ENCODE measurements at places on chromosomes 7 and 10.

DNA sequence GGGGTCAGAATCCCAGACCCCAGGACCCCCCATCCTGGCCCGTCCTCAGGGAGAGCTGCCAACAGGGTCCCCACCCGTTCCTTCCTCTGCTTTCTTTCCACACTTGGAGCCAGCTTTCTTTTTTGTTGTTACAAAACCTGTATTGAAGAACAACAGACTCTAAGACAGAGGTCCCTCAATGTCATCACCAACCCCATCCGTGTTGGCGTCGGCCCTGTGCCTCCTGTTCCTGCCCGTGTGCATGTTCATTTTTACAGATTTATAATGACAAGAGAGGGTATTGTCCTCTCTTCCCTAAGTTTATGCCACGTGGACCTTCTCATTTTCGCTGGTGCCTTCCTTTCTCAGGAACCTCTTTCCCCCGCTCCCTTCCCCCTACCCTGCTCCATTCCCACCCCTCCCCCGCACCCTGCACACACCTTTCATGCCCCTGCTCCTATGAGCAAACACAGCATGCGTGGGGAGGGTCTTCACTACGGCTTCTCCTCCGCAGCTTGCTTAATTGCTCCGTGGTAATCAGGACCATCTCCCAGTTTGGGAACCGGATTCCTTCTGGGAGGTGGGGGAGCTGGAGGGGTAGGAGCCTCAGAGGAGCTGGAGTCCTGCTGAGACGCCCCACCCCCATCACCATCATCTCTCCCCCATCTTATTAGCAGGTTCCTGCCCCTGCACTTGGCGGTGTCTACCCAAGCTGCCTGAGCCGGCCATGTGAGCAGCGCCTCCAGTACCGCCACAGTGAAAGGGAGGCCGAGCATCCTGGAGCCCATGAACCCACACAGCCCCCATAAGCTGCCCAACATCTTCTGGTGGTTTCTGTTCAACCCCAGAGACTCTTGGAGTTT is 88.0 kb upstream of the INSIG1 start:
- no peak for DNase-seq

GRCh38 chr7:117185124-117185523 is 137.7 kb downstream of the WNT2 start:
- DNase-seq, result no peak

GRCh38 chr7:142012825-142013511 is 17.3 kb downstream of the MGAM start:
- DNase-seq, result no peak

DNA sequence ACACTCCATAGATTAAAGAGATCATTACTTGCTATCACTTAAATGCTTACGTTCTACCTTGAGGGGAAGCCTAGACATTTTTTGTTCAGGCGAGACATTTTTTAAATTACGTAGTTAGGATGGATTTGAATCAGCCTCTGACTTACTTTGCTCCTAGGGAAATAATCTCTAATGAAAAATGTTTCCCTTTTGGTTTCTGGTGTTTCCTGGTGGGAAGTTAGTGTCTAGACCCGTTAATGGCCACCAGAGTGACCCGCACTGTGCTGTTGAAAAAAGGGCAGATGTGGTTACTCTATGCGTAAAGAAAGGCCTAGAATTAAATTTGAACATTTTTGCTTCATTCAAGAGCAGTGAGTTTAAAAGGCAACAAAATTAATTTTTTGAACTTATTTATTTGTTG is 3.8 kb downstream of the ZNF365 start:
- no peak for DNase-seq

GRCh38 chr7:2934211-2934731 is 90.2 kb upstream of the GNA12 start:
- DNase-seq, result no peak

- no peak for DNase-seq
Measured at GRCh38 chr7:1934017-1934416, 263.9 kb downstream of the ELFN1 start.

DNA sequence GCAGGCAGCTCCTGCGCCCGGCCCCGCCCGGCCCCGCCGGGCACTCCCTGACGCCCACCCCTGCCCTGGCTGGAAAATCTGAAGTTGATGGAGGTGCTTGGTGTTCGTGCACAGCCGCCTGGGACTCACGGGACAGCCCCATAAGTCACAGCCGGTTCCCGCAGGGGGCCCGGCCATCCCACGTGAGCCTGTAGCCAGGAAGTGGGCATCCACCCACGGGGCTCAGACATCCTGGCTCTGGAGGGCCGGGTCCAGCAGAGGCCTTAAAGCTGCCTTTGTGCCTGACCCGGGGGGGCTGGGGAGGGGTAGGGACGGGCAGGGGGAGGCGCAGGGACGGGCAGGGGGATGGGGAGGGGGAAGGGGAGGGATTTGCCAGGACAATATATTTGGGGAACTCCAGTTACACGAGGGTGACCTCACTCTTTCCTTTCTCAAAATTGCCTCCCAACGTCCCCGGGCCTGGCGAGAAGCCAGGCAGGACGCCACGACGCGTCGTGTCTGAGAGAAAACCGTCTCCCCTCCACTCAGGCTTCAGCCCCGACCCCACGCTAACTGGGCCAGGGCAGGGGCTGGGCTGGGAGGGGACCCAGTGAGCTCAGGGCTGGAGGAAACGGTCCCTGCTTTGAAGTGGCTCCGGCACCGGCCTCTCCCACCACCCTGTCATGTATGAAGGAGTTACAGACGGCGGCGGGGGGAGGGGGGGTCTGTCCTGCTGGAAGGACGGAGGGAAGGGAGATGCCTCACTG is 82.1 kb upstream of the PDGFA start:
- peak; percentile 90 for DNase-seq

DNA sequence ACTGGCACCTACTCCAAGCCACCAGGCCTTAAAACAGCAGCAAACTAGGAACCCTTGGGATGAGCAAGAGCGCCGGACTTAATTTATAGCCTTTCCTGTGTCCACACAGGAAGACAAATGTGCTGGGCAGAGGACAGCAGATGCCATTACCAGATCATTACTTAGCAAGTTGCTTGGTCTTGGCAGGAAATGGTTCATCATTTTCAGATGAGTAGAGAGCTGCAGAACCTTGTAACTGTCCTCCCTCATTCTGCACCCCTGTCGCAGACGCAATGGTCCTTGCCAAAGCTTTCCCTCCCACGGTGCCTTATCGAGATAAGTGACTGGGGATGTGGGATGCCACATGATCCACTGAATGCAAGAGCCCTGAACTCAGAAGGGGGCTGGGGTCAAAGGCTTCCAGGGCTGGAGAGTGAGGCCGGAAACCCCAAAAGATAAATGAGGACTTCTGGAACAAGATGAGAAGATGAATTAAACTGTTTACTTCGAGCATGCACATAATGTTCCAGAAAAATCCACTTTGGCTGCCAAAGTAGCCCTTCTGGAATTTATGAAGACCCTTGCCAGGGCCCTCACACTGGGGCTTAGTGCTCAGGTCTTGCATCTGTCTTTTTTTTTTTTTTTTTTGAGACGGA is 145.6 kb upstream of the ZNF32 start:
- no peak for DNase-seq

DNA sequence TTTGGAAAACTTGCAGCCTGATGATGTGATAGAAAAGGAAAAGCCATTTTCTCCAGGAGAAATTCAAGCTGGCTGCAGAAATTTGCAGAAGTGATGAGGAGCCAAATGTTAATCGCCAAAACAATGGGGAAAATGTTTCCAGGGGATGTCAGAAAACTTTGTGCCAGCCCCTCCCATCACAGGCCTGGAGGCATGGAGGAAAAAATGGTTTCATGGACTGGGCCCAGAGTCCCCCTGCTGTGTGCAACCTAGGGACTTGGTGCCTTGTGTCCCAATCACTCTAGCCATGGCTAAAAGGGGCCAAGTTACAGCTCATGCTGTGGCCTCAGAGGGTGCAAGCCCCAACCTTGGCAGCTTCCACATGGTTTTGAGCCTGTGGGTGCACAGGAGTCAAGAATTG is 41.0 kb downstream of the ADD3 start:
- no peak for DNase-seq

GRCh38 chr7:122691569-122692235 is 7.2 kb downstream of the RNF133 start:
- no peak for DNase-seq

DNA sequence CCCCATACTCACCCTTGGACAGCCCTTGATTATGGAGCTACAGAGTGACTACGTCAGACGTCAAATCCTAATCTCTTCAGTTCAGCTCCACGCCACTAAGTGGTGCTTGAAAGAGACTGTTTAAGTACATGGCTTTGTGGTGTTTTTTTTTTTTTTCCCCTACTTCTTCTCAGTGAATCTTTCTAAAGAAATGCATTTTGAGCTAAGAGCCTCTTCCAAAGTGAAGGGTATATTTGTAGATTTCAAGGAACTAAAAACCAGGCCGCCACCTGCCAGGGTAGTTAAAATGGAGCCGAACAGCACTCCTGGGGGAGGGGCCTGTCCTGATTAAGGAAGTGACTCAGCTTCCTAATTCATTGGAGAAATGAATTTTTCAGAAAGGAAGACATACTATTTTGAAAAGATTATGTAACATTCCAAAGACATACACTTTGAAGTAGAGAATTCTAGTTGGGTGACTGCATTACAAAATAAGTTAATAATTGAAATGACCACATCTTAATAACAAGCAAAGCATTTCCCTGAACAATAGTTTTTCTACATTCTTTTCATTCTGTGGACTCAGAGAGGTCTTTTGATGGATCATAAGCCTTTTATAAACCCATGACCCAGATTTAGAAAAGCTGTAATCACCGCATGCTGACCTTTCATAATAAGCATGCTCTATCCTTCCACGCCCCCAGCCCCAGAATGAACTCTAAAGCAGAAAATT is 20.6 kb upstream of the VPS41 start:
- DNase-seq, result no peak

DNA sequence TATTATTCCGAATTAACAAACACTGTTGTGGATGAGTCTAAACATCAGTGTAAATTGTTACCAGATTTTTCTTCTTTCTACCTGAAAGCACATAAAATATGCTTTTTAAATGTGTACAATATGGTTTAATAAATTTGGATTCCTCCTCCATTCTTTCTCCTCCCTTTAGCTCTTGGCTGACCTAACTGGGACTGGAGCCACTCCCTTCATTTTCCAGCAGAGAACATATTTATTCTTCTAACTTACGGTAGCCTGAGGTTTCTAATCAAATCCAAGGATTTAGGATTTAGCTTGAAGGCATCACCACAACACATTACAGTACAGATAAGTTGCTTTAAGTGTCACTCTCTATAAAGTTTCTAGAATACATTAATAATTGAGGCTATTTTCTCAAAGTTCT is 88.2 kb upstream of the SEMA3C start:
- DNase-seq, result no peak

GRCh38 chr7:45993621-45994020 is 72.5 kb upstream of the IGFBP3 start:
- no peak for DNase-seq

DNA sequence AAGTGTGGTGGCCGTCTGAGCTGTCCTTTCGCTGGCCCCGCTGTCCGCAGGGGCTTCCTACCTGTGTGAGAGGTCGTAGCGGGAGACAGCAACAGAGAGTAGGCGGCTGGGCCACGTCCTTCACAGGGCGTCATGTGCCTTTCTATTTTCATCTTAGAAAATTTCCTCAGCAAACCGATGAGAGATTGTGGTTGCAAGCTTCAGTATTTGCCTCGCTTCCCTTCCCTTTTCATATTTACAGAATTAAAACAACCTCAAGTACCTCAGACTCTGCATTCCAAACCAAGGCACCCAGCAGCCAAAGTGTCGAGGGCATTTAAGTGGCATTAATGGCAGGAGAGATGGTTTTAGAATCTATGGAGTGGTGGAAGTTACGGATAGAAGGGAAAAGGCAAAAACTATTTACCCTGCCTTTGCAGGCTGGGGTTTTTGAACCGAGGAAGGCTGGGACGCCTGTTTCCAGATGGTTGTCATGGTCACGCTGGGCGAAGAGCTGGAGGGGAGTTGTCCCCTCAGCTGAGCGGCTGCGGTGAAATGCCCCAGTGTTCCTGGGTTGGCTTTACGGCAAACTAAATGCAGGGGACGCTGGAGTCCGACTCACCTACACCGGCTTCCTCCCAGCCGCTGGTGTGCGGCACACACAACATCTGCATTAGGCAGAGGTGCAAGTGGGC is 41.9 kb downstream of the WIPI2 start:
- DNase-seq, result no peak

DNA sequence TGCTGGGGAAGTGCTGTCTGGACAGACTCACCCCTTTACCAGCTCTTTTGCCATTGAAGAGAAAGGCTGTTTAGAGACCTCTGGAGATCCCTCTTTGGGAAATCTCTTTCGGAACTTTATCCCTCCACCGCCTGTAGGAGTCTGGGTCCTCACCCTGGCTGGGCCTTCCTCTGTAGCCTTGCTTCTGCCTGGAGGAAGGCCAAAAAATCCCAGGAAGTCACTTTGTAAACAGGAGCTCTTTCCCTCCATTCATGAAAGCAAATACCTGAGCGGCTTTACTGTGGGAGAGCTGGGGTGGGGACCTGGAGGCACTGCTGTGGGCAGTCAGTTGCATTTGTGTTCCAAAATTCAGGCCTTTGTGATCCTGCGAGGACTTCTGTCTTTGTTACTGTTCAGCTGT is 126.2 kb downstream of the KLF6 start:
- no peak for DNase-seq

- DNase-seq, result no peak
Measured at GRCh38 chr10:119098576-119098975, 5.3 kb upstream of the DENND10 start.

DNA sequence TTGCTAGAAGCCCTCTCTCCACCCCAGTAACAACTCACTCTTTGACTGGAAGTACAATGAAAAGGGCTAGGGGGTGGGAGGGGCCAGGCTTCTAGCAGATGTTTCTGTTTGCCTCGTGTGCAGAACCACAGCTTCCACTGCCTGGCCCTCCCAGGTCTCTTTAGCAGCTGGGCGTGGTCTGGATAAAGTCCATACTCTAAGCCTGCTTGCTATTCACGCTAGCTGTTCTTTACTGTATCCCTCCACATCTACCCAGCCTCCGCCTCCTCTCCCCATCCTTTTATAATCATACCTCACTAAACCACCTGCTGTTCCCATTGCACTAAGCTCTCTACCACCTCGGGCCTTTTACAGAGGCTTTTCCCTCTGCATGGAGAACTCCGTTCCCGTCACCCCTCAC is 288.8 kb downstream of the CAMK1D start:
- no peak for DNase-seq

DNA sequence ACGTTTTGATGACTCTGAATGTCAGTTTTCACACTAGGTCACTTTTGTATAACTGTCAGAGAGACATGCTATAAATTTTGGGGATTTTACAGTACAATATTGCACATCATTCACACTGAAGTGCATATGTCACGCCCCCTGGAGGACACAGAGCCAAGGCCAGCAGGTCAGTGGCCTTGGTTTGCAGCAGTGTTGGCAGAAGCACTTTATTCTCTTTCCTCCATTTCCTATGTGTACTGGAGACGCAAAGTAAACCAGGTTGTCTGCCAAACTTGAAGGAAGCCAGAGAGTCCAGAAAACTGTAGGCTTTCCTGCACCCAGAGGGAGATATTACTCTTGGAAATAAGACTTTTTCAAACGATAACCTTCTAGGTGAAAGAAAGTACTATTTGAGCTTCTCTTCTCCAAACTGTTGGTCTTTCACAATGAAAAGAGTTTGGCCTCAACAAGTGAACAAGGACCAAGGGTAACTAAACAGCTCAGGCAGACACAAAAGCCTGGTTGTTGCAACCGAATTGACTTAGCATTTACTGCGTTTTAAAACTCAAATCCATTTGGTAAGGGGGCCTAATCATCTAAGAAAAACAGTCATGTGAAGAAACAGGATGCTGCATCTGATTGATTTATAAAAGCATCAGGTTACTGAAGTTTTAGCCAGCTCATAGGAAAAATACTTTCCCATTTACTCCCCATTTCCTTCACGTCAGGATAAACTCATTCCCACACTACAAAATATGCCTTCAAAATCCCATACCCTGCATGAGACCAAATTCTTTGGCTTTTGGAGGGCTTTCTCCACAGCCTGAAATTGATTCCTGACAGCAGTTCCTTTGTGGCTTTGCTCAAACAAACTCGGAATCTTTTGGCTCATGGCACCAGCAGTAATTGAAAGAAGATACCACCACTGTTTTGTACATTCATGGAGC is 83.0 kb upstream of the SEC61G start:
- no peak for DNase-seq

All from stimulated activated CD8-positive, alpha-beta memory T cell treated with anti-CD3 and anti-CD28 coated beads, Interleukin-4, amount 100 ng/mL, for 24 hours (primary cell).